MCF 10A (cell line): ENCODE measurements at places on chromosomes 4 and X. TPM values are rescaled to one million over a fixed set of nuclear protein-coding genes. Genes with fewer than 3 reads are reported as not detected.

DNA sequence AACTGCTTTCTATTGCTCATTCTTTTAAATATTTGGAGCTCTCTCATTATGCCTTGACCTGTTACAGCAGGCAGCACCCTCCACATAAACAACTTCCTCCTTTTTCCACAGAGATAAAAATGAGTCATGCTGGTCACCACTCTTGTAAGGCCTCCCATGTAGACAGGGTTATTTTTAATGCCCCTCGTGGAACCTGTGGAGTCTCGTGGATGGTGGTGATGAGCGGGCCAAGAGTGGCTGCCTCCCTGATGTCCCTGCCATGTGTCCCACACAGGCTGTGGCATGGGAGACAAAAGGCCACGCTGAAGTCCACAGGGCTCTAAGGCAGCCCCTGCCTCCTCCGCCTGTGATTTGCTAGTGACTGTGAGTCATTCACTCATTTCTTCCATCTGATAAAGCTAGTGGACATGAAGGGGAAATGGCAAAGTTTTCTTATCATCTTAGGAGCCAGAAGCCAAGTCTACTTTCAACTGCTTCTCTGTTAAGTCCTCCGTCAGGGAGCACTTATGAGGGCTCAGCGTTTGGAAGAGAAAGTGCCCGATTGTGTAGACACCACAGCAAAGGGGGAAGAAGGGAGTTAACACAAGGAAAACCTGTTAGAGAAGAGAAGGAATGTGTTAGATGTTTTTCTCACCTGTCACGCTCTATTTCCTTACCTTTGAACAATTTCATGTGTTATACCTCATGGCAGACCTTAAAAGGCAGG lies 121.6 kb upstream of the FAT1 start:
- peak; percentile 46 for DNase-seq

GRCh38 chrX:125131164-125131563 lies 188.5 kb upstream of the TEX13C start:
- peak; percentile 43 for DNase-seq

DNA sequence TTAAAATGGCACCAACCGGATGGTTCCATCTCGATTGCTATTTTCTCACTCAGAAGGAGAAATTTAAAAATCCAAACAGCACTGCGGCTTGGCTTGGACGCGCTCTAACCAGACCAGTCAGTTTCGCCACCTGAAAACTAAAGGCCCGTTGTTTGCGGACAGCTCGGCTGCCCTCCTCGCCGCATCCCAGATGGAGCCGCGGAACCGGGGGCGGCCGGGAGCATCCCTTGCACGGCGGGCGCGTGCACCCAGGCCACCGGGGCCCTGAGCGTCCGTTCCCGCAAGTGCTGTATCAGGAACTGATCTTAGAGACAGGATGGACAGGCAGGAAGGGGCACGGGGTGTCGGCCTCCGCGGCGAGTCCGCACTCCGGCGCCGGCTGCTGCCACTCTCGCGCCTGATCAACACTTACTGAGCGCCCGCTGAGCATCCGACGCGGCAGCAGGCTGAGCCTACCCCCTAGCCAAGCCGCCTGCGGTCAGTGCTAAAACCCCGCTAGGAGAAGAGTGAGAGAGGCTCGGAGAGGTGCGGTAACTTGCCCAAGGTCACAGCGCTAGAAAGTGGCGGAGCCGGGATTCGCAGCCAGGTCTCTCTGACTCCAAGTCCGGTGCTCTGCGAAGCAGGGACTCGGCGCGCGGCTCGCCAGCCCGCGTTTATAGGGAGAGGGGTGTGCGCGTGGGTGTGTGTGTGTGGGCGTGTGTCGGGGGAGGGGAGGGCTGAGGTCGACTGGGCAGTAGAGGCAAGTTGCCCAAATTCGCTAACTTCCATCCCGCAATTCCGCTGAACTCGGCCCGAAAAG lies at the start of gene CITED1:
CITED1 (minus strand) TSS at position 629 of the 799 bp plus-strand sequence. CDS start 3,045 bp downstream, outside the sequence.
- peak; percentile 13 for DNase-seq

DNA sequence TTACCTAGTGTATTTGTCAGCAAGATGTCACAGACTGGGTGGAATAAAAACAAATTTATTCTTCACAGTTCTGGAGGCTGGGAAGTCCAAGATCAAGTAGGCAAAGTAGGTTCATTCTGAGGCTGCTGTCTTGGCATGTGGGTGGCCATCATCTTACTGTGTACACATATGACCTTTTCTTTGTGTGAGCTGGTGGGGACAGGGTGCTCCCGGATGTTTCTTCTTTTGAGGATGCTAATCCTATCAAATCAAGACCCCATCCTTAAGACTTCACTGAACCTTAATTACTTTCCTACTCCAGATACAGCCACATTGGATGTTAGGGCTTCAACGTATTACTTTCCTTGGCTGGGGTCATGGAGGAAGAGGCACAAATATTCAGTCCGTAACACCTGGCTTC lies 74.0 kb downstream of the TLL1 start:
- no peak for DNase-seq

Gene ALAS2
- total RNA-seq: not detected in 2 replicates

DNA sequence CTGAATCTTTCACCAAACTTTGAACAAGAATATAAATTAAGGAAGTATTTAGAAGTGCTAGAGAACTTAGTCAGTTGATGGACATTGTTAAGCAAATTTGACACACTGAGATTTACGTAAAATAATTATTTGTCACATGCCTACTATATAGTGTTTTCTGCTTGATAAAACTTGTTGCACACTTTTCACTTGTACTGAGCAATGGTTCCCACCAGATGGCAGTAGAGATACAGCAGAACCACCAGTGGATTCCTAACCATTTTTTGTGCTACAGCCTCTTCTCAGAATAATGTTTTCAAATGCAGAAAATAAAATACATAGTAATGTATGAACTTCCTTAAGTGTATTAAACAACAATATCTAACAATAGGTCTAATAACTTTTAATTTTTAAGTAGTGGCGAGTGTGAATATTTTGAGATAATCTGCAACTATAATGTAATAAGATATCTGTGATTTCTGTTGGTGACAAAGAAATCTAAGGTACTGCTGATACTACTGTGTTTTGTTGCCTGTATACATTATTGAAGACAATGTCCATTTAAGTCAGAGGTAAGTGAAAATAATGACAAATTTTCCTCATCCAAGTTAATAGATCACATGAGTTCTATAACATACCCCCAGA lies 81.2 kb downstream of the APOOL start:
- DNase-seq: peak; percentile 44

Gene EDNRA
- not detected in 2 replicates for total RNA-seq

DNA sequence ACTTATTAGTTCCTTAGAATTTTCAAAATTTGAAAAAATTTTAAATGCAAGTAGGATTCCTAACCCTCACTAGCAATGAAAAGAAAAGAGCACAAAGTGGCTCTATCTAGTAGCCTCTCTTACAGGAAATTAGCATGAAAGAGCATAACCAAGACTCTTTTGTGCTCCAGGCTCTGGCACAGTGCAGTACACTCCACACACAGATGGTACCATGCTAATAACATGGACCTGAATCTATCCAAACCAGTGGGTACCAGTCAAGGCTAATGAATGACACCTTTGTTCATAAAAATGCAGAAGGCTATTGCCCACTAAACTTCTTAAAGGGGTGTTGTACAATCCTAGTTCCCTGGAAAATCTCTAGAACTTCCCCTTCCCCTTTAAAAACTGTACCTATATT lies 119.0 kb downstream of the MANBA start:
- DNase-seq: no peak

- DNase-seq: no peak
These were observed 836.6 kb upstream of the PRKX start for GRCh38 chrX:4550018-4550417.

- DNase-seq: no peak
These were observed 34.5 kb upstream of the PGRMC1 start for GRCh38 chrX:119201570-119201969.

GRCh38 chrX:67545893-67546495 lies 2.2 kb downstream of the AR start:
- no peak for DNase-seq

DNA sequence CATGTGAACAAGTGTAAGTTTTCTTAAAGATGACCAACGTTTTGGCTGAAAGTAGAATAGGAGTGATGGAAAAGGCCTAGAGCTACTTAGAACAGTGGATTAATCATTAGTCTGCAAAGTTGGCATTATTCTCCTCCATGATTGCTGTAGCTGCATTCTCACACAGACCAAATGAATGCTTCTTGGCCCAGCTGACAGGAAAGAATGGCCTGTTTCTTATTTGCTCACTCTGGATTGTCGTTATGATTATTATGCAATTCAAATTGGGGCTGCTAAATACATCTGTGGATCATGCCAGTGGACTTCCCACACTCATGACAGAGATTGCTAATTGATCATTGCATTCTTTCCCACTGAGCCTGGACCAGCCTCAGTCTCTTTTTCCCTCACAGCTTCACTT lies 285.0 kb downstream of the STIM2 start:
- DNase-seq: no peak

Gene TMPRSS11B
- total RNA-seq: not detected in 2 replicates

GRCh38 chrX:129108936-129109335 lies 414.4 kb downstream of the SMARCA1 start:
- no peak for DNase-seq

Gene ATP1B4
- not detected in 2 replicates for total RNA-seq

Gene TACR3
- not detected in 2 replicates for total RNA-seq

GRCh38 chrX:6849716-6850414 lies 297.6 kb upstream of the STS start:
- no peak for DNase-seq

Gene XG
- total RNA-seq: not detected in 2 replicates

DNA sequence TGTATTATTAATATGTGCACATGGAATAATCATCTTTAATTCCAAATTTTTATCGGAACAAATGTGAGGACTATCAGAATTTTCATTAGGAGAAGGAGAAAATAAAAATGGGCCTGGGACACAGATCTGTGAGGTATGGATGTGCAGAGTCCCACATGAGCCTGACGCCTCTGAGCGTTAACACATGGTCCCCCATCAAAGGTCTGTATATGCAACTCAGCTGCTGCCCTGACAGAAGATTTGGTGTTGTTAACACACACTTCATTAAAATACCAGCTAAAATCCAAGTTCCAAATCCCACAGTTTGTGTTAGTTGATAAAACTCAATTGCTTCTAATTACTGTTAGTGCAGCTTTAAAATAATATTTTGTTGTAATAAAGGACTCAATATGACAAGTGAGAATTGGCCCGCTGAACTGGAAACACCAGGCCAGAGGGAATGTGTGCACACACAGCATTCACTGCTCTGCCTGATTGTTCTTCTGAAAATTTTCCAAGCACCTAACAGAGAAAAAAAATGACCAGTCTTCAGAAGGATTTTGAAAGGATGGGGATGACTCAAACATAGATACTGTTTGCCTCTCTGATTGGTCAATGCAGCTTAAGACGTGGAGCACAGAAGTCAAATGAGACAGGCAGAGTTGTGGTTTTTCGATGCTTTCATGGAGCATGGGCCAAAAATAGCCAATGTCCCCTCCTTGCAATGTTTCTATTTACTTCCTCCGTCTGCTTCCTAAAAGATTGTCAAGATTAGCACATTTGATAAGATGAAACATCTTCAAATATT lies 266.6 kb downstream of the NKX6-1 start:
- DNase-seq: peak; percentile 17

DNA sequence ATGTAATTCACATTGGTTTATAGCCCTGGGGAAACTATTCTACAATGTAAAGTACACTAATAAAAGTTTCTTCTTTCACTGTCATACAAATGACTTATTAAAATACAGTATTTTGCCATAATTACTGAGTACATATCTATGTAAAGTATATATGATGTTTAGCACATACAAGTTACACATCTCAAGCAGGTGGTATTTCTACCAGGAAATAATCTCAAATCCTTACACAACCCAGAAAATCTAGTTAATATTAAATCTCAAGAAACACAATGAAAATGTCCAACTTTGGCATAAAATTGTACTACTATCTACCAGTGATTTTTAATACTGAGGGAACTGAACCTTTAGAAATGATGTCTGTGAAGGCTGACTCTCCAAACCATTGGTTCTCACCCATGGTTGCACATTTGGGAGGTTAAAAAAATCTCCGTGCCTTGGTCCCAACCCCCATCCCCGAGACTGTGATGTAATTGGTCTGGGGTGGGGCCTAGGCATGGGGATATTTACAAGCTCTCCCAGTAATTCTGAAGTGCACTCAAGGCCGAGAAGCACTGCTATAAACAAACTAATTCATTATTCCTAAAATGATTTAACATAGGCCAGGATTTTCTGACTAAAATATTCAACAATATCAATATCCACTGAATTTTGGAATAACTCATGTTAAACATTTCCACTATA lies 27.6 kb downstream of the MAP3K15 start:
- no peak for DNase-seq

DNA sequence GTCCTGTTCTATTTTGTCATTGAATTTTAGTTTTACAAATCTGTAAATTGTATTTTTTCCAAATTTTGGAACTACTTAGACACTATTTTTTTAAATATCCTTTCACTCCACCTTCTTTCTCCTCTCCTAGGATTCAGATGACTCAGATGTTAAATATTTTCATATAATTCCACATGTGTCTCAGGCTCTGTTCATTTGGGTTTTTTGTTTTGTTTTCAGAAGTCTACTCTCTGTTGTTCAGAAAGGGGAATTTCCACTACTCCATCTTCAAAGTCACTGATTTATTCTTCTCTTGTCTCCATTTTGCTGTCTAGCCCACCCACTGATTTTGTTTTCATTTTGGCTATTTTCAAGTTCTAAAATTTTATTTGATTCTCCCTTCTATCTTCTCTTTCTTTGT lies 264.0 kb upstream of the SLIT2 start:
- DNase-seq: peak; percentile 17

GRCh38 chrX:23953908-23954269 lies 46.1 kb downstream of the CXorf58 start:
- DNase-seq: no peak

Gene XAGE1A
- not detected in 2 replicates for total RNA-seq

- DNase-seq: no peak
These were observed 315.4 kb downstream of the PPP3CA start for GRCh38 chr4:101031971-101032370.

DNA sequence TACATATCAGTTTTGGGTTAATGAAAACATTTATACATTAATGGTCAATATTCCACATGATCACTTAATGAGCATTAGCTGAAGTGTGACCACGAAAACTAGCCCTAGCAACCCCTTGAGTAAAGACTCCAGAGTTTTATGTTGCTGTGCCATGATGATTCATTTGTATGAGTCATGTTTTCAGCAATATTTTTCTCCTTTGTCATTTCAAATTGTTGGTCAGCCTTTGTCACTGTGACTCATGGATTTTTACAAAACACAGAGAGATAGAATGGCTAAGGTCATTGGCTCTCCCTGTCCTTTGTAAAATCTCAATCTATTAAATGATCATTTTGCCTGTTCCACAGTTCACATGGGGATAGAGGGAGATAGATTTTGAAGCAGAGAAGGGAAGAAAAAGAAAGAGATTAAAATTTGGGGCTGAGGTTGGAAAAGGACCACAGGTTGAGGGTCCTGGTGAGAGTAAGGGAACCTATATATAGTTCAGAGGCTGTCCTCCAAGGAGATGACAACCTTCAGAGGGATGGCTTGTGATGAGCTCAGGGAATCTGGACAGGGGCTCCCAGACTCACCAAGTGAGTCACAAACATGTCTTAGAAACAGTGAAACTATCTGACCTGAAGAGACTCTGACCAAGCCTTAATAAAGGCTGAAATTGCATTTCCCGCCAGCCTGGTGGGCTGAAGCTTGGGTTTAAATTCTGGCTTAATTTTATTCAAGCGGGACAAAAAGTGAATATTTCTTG lies 25.6 kb downstream of the NR0B1 start:
- peak; percentile 90 for DNase-seq
